ENCODE measurements at places on chromosomes 12 and 14. TPM values are rescaled to one million over a fixed set of nuclear protein-coding genes. Genes with fewer than 3 reads are reported as not detected.

The CACNA1C gene
- total RNA-seq, result not detected

The PRH2 gene
- total RNA-seq, result not detected

The OR4N2 gene
- not detected for total RNA-seq

The NXPH4 gene
- not detected for total RNA-seq

The NYNRIN gene
- total RNA-seq, result 14.3 TPM

The POTEG gene
- total RNA-seq, result not detected

The BAG5 gene
- 37.7 TPM for total RNA-seq

The ZNF891 gene
- total RNA-seq, result 0.76 TPM

The CCDC175 gene
- total RNA-seq, result not detected

The OR6C2 gene
- not detected for total RNA-seq

The ZC2HC1C gene
- total RNA-seq, result 3.6 TPM

The ARHGAP9 gene
- not detected for total RNA-seq

The CLEC4D gene
- not detected for total RNA-seq

The B4GALNT3 gene
- total RNA-seq, result not detected

The KCNMB4 gene
- 3.9 TPM for total RNA-seq

The BEST3 gene
- total RNA-seq, result not detected

The HSPB8 gene
- 0.91 TPM for total RNA-seq

The TTC9 gene
- under 0.01 TPM for total RNA-seq

The TMPRSS12 gene
- not detected for total RNA-seq

Measured in epithelial cell of umbilical artery (primary cell).